ENCODE measurements at places on chromosomes 1 and 21.

- DNase-seq: no peak
These were observed 119.4 kb downstream of the AKT3 start for GRCh38 chr1:243730487-243731150.

GRCh38 chr21:22516230-22516629 is 1518.0 kb downstream of the NCAM2 start:
- DNase-seq: no peak

DNA sequence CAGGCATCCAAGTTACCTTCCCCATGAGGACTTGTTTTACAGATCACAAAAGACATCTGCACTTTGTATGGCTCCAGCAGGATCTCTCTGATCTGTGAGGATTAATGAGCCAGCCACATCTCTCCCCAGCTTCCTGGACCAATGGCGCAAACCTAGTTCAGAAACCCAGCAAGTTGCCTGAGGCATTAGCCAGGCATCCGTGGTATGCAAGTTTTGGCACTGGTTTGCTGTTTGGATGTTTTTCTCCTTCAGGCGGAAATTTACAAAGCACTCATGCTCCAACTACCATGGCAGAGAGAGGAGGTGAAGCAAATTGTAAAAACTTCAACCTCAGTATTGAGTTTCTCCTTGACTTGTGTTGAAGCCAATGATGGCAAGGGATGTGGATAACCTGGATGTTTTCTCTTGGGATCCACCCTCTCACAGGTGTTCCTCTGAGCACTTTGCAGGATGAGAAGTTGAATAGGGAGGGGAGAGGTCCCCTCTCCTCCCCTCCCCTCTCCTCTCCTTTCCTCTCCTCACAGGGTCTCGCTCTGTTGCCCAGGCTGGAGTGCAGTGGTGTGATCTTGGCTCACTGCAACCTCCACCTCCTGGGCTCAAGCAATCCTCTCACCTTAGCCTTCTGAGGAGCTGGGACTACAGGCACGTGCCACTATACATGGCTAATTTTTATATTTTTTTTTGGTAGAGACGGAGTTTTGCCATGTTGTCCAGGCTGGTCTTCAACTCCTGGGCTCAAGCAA is 25.6 kb upstream of the ENO1 start:
- DNase-seq: no peak

DNA sequence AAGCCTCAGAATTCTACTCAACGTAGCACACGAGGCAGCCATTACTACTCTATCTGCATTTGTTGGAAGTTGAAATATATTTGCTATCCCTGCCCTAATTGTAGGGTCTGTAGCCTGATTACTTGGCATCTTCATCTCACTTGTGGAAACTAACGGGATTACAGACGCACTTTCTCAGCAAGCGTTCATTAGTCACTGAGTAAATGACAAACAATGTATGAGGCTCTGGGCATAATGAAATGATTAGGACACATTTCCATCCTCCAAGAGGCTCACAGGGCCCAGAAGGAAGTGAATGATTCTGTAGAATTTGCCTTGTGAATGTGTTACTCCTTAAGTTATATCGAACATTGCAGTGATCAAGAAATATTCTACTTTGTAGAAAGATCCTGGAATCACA is 78.1 kb downstream of the KIF26B start:
- DNase-seq: no peak

DNA sequence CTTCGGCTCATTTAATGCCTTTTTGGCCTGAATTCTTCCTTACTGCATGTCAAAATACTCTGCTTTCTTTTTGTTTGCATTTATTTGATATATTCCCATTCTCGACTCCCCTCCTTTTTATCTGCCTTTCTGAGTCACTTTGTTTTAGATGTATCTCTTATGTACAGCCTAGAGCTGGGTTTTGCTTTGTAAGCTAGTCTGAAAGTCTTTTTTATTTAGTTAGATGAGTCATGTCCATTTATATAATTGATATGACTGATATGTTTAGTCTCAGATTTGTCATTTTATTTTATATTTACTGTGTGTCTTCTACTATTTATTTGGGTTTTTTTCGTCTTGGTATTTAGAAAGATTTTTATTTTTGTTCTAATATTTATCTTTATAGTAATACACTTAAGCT is 33.6 kb upstream of the GNG5 start:
- no peak for DNase-seq

DNA sequence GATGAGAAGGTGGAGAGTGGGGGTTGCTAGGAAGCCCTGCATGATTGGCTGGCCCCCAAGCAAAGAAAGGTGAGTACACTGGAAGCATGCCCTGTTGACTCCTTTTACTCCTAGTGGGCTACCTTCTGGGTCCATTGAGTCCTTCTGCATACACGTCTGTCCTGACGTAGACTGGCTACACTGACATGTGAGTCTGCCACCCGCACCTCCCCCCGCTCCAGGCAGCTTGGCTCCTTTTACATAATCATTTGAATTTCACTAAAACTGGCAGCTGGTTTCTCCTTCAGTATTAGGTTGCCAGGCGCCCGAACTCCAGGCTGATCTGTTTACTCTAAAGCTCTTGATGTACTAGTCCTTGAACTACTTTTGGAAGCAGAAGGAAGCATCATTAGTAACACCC is 8.7 kb downstream of the MRPS21 start:
- DNase-seq: no peak

- no peak for DNase-seq
These were observed 401 bp downstream of the ITLN1 start for GRCh38 chr1:160884579-160884978.

DNA sequence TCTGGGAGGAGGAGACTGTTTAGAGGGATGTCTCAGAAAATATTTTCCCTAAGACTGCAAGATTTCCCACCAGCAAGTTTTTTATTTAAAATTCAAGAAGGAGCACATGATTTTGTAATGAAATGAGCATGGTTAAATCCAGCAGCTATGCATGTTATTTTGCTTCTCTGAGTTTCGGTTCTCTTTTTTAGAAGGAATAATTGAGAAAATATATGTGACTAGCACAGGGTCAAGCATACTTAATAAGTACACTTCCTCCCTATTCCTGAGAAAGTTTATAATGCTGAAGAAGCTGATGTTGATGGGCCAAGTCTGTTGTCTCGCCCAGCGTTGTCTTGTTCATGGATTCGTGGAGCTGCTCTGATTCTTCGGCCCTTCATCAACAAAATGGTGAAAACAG is 51.2 kb downstream of the EXO1 start:
- no peak for DNase-seq

DNA sequence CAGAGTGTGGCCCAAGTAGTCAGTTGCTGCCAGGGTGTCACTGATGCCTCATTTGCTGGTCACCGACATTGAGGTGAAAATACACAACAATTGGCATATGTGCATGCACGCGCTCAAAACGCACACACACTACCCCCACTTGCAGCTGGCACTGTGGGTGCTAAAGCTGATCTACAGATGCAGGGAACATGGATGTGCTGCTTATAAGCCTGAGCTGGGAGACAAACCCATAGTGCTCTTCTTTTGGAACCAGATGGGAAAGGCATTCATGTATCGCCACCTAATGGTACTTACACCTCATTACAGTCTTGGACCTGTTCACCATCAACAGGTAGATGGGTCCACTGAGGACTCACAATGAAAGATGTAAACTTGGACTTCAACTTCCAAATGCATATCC is 70.3 kb upstream of the CAMK1G start:
- DNase-seq: no peak

All from stimulated activated CD4-positive, alpha-beta T cell treated with anti-CD3 and anti-CD28 coated beads, Interleukin-15, amount 100 ng/mL, for 1 hour (primary cell).